ENCODE measurements at places on chromosomes 6 and 20.

DNA sequence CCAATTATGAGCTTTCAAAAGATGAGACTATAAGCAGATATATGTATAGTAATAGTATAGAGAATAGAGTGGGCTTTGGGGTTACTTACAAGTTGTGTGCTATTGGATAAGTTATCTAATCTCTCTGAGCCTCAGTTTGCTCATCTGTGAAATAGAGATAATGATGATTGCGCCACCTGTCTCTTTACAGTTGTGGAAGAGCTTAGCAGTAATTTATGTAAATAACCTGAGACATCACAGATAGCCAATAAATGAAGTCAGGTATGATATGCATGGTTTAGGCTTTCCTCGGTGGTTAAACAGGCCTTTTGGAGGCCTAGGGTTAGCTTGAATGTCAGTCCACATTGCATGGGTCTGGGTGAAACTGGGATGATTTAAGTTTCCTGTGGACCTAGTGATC lies 29.8 kb upstream of the SCUBE3 start:
- no peak for DNase-seq

DNA sequence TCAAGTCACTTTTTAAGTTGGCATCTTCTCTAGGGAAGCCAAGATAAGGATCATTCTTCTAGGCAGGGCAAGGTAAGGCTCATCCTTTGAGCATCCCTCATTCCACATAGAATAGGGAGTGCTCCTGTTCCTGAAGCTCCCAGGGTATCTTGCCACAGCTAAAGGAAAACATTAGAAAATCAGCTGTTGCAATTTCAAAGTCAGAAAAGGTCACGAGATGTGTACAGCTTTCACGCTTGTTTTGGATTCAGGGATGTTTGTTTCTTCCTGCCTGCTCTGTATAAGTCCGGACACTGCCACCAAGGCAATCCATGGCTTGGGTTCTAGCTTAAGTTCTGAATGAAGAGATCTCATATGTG lies 153.2 kb downstream of the SH3BGRL2 start:
- DNase-seq: no peak

DNA sequence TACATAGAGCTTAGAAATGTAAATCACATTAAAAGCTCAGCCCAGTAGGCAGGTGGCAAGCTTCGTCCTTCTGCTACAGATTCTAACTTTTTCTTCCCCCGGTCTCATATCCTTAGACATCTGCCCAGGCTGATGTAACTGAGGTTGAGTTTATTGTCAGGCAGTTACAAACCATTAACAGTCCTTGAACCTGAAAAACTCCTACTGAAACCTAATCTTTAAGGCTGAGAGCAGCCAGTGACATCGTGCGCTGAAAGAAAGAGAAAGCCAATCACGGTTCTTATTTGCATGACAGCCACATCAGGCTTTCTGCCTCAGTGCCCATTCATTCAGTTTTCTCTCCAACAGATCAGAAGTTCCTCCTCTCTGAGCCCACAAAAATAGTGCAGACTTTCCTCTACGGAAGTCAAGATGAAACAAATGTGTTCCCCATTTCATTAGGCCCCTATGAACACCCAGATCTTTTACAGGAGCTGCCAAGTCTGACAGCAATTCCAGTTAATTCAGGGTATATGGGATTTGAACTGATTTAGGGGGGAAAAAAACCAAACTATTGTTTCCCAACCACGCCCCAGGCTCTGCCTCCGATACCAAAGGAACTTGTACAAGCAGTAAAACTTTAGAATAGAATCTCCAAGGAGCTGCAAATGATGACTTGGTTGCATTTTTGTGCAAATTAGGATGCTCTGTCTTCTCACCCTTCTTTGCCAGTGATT lies at the start of gene NHSL1:
Gene NHSL1, minus strand, starts transcription at position 192 of the 716 bp plus-strand sequence. CDS start 204 bp downstream, outside the sequence.
- peak; percentile 96 for DNase-seq

GRCh38 chr6:3773678-3774298 lies 22.3 kb upstream of the PXDC1 start:
- no peak for DNase-seq

DNA sequence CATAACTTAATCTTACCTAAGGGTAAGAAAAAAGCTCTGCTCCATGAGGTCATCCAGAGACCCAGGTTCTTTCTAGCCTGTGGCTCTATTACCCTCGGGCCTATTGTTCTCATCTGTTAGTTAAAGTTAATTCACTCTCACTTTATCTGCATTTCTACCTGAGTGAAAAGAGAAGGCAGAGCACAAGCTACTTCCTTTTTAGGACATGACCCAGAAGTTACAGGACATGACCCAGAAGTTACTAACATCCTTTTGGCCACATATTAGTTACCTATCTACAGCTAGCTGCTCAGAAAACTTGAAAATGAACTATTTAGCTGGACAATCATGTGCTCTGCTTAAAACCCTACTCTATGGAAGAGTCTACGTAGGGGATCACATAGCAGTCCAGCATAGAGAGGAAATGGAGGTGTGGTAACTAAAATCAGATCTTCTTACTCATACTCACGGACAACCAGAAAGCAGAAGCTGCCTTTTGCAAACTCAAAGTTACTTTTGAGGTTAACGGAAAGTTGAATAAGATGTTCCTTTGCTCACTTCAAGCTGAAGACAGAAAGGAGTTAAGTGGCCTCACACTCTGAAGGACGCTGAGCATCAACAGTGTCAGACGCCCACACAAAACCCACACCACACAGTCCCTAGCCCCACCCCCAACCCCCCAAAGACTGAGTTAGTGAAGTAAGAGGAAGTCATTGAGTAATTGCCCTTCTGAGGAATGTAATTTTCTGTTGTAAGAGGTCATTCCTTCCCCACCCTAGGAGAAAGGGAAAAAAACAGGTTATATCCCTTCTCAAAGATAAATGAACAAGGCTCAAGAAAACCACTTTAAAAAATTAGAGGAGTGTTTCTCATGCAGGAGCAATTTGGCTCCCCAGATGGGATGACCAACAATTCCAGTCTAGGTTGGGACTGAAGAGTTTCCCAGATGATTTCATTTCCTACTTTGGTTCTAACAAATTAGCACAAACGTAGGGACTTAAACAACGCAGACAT lies 45.9 kb upstream of the TAB2 start:
- DNase-seq: no peak

DNA sequence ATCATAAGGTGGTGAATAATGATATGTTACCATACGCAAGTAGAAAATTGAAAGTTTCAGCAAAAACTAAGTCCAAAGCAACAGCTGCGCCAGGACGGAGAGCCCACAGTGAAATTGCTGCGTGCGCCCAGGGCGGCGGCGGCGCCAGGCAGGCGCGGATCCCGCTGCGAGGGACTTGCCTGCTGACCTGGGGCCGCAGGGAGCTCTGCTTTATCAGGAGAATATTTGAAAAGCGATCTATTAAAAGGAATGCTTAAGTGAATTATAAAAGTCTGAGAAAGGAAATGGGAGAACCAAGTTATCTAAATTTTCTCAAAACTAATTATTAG lies 85.4 kb downstream of the THBS2 start:
- no peak for DNase-seq

- DNase-seq: no peak
Measured at GRCh38 chr6:50829898-50830444, 11.3 kb downstream of the TFAP2B start.

DNA sequence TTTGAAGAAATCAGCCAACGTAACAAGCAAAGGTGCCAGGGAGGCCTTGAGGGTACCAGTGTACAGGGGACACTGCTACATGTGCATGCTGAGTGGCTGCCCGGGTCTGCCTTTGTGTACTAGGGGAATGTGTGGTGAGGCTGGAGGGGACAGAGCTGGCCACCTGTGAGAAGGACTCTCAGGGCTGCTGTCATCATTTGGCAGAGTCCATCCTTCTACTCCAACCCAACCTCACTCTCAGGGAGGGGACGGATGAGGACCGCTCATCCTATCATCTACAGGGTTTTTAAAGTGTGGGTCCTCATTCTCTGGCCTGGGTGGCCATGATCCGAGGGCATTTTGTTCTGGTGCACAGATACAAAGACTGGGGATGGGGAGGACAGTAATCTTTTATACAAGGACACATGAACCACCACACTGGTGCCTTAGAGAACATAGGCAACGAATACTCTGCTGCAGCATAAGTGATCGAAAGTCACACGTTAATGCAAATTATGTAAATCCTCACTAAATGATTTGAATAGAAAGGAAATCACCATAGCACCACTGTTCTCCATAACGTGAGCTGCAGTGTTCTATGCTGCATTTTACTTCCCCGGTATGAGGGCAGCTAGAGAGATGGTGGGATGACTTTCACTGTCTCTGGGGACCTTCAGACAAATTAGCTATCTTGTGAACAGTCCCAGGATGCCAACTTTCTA lies 181.4 kb downstream of the GMPR start:
- no peak for DNase-seq

GRCh38 chr6:92690997-92691599 lies 728.3 kb downstream of the EPHA7 start:
- no peak for DNase-seq

GRCh38 chr6:3557336-3557735 lies 100.5 kb upstream of the SLC22A23 start:
- no peak for DNase-seq

DNA sequence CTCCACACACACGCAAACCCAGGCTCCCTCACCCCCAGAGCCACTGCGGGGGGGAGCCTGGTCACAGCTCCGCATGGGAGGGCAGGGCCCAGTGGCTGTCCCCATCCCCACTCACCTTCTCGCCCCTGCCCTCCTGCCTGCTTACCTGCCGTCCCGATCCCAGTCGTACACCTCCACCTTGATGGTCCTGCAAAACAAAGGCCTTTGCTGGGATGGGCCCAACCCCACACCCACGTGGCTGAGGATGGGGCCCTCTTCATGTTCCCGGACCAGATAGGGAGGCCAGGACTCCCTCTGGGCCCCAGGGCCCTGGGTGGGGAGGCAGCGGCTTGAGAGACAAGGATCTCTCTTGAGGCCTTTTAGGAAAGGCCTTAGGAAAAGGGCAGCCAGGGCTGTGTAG lies 67.6 kb downstream of the RAB44 start:
- no peak for DNase-seq

GRCh38 chr6:34985236-34985635 lies 96.2 kb downstream of the ANKS1A start:
- DNase-seq: no peak

- no peak for DNase-seq
Measured at GRCh38 chr20:50015636-50015992, 32.8 kb downstream of the SNAI1 start.

DNA sequence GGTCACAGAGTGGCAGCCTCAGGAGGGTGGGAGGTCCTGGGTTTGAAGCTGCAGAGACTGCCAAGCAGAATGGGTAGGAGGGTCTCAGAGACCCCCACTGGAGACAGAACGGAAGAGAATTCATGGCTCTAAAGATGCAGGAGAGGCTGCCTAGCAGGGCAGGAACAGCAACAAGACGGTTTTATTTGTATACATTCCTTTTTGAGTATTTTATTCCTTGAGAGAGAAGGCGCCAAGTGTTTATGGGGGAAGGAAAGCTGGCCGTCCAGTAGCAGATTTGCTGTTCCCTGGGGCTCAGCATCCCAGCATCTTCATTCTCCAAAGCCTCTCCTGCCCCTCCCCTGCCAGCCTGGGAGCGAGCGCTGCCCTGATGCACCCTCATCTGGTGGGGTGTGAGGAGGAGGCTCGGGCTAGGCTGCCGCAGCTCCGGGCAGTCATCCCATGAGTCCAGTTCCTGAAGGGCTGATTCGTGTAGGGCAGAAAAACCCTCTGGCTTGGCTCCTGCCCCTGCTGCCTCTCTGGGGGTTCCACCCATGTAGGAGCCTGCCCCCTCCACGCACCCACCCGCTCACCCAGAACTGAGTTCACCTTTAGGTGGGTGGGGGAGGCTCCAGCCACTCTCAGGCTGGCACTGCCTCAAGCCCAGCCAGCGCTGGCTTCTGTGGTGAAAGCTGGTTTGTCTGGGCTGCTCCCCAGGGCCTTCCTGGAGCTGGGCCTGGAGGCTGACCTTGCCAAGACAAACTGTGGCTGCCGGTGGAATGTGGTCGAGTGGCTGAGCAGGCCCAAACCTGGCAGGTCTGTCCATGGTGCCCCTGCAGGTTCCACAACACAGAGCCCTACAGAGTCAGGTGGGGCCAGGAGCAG lies 32.4 kb downstream of the CPXM1 start:
- no peak for DNase-seq

DNA sequence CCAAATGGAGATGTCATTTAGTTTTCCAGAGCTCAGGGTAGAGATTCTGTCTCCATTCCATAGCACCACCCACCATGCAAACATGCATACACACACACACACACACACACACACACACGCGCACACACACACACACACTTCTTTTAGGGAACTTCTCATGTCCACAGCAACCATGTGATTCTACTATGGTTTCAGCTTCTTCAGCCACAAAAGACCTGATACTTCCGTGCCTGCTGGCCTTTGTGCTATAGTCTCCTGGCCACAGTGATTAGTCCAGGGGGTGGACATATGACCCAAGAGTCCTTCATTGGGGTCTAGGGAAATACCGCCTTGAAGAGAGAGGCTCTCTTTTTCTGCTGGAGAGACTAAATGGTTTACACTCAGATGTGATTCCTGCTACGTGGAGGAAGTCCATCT lies 53.5 kb downstream of the CARMIL1 start:
- no peak for DNase-seq

GRCh38 chr6:83838727-83839126 lies 14.4 kb upstream of the RIPPLY2 start:
- no peak for DNase-seq

DNA sequence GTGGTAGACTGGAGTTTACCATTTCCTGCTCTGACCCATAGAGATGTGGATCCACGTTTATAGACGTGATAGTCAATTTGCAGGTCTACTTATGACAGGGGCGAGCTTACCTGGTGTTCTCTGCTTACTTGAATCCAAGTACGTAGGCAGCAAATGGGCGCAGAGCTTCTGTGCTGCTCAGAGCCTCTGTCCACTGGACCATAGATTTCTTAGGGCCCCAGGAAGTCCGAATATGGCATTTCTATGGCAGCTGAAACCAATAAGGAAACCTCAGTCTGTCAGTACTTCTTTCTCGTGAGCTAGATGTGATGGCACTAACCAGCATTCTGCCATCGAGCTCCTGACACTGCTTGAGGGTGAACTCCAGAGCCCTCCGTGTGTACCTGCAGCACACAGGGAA lies 19.5 kb upstream of the NPEPL1 start:
- DNase-seq: no peak

Data from NCI-H524 (cell line).